ENCODE measurements at places on chromosomes 12 and 14. TPM values are rescaled to one million over a fixed set of nuclear protein-coding genes. Genes with fewer than 3 reads are reported as not detected.

Gene RPS6KL1
- 13.3 TPM for total RNA-seq

Gene TRHDE
- total RNA-seq, result 5.7 TPM

Gene PTPN21
- total RNA-seq, result 31.8 TPM

Gene IFI27
- total RNA-seq, result 498 TPM

Gene DNAH10
- 0.39 TPM for total RNA-seq

Gene PTGER2
- total RNA-seq, result 5.2 TPM

Gene MGAT4C
- 0.09 TPM for total RNA-seq

Gene KLRG1
- 1.5 TPM for total RNA-seq

Gene KRT75
- not detected for total RNA-seq
